Thoracic aorta (tissue), 2 donors: ENCODE measurements at places on chromosomes 12 and 14.

GRCh38 chr12:19119440-19119839, 10.1 kb upstream of the PLEKHA5 start:
- DNase-seq: no peak

DNA sequence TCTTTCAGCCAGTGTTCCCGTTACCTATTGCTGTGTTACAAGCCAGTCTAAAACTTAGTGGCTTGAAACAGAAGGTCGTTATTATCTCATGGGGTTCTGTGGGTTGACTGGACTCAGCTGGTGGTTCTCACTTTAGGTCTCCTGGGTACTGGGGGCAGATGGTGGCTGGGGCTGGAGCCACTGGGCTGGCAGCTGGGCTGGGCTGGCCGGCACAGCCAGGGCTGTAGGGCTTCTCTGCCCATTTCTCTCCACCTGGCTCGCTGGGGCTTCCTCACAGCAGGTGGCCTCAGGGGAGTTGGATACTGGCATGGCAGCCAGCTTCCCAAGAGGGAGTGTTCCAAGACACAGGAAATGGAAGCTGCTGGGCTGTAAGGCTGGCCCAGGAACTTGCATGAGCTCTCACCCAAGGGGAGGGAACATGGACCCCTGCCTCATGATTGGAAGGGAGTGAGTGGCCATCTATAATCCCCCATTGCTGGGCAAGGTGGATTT, 27.0 kb downstream of the TUNAR start:
- no peak for DNase-seq

GRCh38 chr12:66964629-66965028, 285.8 kb upstream of the GRIP1 start:
- DNase-seq: no peak

DNA sequence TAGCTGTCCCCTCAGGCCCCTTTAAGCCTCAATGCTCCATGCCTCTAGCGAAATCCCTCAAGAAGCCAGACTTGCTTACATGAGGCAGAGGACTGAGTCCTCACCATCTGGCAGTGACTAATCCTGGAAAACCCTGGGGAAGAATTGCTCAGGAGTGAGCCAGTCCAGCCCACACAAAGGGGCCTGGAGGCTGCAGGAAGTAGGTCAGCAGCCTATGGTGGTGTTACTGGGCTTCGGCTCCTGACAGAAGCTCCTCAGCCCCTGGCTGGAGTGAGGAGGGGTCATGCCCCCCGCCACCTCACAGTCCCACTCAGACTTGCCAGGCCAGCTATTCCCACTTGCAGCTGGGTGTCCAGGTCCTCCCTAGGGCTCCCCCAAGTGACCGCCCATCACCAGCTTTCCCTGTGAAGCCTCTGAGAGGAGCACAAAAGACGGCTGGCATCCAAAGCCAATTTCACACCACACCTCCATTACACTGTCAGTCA, 250.5 kb downstream of the DPF3 start:
- DNase-seq: peak; percentile 15

DNA sequence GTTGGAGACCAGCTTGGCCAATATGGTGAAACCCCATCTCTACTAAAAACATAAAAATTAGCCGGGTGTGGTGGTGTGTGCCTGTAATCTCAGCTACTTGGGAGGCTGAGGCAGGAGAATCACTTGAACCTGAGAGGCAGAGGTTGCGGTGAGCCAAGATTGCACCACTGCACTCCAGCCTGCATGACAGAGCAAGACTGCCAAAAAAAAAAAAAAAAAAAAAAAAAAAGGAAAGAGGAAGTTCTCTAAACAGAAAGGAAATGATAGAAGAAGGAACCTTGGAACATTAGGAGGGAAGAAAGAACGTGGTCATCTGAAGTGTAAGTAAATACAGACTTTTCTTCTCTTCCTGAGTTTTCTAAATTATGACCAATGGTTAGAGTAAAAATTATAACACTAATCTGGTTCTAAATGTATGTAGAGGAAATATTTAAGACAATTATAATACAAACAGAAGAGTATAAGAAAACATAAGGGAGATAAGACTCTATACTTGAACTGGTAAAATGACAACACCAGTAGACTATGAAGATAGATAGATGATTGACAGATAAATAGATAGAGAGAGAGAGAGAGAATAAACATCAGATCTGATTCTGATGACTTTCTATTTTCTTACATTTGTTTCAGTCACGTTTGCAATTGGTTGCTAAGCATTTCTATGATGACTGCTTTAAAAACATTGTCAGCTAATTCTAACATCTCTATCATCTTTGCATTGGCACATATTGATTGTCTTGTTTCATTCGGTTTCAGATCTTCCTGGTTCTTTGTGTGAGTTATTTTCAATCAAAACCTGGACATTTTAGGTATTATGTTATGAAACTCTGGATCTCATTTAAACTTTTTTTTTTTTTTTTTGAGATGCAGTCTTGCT, 12.9 kb upstream of the CORO1C start:
- DNase-seq: no peak
